NCI-H524 (cell line): ENCODE measurements at places on chromosomes 13 and 19.

DNA sequence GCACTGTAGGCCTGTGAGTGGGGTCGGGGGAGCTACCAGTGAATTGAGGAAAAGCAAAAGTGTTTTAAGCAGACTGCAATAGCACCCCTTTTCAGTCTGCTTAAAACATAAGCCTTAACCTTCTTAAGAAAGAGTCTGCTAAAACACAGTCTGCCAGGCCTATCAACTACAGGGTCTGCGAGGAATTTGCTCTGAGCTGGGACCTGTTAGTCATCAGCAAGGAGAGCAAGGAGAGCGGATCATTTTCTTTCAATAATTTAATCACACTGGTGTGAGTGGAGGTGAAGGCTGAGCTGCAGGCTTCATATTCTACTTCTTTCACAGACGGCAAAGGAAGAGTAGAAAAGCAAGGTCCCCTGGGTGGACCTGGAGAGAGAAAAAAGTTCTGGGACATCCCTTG lies 342.7 kb downstream of the ENOX1 start:
- DNase-seq = no peak

- no peak for DNase-seq
Observed at GRCh38 chr13:24851546-24851945, 87.6 kb downstream of the RNF17 start.

GRCh38 chr13:66663711-66664110 lies 566.4 kb downstream of the PCDH9 start:
- no peak for DNase-seq

DNA sequence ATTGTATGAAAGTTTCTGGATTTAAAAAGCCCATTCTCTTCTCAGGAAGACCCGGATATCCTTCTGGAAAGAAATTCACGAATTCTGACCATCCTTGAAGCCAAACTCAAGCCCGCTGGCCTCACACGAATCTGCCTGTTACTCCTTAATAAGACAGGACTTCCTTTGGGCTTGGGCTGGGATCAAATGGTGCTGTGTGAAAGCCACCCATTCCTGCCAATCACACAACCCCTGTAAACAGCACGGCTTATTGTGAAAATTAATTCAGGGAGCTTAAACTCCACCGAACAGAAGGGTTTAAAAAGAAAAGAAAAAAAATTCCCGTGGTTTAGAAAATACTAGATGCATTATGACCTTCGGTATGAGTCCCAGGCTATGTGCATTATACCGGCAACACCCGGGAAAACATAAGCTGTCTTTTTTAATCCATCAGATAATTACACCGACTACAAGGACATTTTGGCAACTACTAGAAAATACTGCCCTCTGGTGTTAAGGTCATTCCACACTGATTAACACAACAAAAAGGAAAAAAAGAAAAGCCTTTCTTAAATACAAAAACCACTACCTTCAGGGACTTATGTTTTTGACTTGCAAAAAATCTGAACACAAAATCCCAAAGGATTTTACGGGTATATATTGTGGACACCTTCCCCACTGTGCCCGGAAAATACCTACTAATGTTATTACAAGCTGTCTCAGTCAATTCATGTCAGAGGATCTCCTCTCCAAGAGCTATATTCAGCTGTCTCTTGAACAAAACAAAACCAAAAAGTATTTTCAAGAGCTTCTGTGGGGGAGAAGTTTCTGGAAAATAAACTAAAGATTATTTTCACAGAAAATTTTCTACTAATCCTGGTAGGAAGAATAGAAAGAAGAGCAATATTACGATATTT lies 76.0 kb upstream of the LSM14A start:
- peak; percentile 84 for DNase-seq

GRCh38 chr19:3365836-3366752 lies at the start of gene NFIC:
Gene NFIC, plus strand, starts transcription at chr19:3366583. Its CDS starts 54 bp downstream, at chr19:3366637.
- peak; percentile 64 for DNase-seq

DNA sequence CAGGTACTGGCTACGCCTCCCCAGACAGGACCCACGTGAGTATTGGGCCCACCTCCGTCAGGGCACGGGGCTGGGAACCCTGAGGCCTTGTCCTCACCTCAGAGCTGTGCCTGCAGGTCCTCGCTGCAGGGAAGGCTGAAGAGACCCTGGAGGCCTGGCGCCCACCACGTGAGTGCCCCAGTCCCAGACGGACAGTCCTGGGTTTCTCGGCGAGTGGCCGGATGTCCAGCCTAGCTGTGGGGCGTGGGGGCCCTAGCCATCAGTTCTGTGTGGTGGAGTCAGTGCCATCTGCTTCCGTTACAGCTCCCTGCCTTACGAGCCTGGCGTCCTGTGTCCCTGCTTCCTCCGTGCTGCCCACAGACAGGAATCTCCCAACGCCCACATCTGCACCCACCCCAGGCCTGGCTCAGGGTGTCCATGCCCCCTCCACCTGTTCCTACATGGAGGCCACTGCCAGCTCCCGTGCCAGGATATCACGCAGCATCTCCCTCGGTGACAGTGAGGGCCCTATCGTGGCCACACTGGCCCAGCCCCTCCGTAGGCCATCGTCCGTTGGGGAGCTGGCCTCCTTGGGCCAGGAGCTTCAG lies 7.8 kb upstream of the OVOL3 start:
- DNase-seq = no peak
